ENCODE measurements at places on chromosomes 6 and 20. TPM values are rescaled to one million over a fixed set of nuclear protein-coding genes. Genes with fewer than 3 reads are reported as not detected.

The THBD gene
- total RNA-seq = 50.4 TPM

The SEC23B gene
- 21.0 TPM for total RNA-seq

The TIAM2 gene
- 14.2 TPM for total RNA-seq

The MOG gene
- total RNA-seq = not detected

The NOX3 gene
- not detected for total RNA-seq

The TBXT gene
- total RNA-seq = not detected

The AK9 gene
- 10.4 TPM for total RNA-seq

The RNF8 gene
- 19.4 TPM for total RNA-seq

The NRSN1 gene
- total RNA-seq = 0.26 TPM

The RAB44 gene
- total RNA-seq = 1.5 TPM

The TTLL9 gene
- not detected for total RNA-seq
